Mesenchymal stem cell (in vitro differentiated cells and primary cell): ENCODE measurements at places on chromosomes 12 and 14.
A peak's percentile ranks its signal among the peaks of the same experiment; 100 is the strongest.

GRCh38 chr12:79850610-79851299, 84.1 kb downstream of the PPP1R12A start:
- DNase-seq, result no peak

DNA sequence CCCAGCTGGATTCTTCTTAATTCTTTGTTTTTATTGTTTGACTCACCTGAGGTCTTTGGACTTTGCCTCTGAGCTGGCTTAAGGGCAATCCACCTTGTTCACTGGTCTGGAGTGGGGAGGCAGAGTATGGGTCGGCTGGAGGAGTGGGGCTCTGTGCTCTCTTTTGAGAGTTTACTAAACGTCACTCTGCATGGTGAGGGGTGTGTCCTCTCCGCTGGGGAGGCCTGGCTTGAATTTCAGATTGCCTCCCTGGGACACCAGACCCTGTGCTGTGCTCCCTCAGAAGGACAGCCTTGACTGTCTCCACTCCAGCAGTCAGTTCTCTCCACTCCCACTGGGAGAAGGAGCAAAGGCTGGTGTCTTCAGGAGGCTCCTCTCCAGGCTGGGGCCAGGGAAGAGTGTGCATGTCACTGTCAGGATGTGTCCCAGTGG, 1.9 kb upstream of the MTA1 start:
- DNase-seq, result no peak

DNA sequence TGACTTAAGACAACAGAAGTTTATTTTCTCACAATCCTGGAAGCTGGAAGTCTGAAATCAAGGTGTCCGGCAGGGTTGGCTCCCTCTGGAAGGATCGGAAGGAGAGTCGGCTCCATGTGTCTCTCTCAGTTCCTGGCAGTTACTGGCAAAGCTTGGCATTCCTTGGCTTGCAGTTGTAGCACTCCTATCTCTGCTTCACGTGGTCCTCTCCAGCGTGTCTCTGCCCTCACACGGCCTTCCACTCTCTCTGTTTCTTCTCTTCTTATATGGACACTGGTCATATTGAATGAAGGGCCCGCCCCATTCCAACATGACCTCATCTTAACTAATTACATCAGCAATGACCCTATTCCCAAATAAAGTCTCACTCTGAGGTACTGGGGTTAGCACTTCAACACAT, 60.1 kb upstream of the TUNAR start:
- no peak for DNase-seq

DNA sequence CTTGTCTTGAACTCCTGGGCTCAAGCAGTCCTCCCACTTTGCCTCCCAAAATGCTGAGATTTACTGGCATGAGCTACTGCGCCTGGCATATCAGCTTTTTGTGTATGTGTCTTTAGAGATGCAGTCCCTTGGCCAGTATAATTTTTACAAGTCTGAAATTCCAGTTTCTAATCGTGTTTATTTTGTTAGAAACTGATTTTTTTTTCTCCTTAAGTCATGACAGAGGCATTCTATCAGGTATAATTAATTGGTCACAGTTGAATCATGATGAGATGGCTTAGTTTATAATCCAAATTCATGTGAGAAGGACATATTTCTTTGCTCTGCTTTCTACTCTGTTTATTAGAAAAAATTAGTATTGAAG, 98.9 kb downstream of the PCNX1 start:
- DNase-seq, result no peak

DNA sequence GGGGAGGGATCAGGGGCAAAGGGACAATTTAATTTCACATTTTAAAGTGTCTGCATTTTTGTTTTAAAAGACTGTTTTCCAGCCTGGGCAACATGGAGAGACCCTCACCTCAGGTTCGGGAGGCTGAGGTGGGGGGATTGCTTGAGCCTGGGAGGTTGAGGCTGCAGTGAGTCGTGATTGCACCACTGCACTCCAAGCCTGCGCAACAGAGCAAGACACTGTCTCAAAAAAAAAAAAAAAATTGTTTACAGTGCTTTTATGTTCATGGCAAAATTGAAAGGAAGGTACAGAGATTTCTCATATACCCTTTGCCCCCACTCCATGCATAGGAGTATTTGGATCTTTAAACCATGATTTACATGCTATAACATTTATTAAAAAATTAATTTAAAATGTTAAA, 16.4 kb upstream of the HVCN1 start:
- peak; percentile 40 for DNase-seq

DNA sequence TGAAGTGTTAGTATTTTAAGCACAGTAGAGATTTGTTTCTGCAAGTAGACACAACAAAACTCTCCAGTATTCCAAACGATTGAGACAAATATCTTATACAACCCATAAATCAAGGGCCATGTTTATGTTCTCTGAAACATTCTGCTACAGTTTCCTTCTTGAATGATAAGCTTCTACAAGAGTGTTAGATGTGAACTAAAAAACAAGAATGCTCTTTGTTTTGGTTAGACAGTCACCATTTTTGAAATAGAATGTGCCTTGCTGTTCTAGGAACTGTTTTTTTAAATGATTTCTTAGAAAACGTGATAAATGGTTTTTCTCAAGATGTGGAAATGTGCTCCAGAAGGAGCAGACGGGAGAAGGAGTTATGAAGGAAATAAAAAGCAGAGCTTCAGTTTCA, 1656.3 kb upstream of the FLRT2 start:
- DNase-seq, result peak; percentile 76

- peak; percentile 86 for DNase-seq
Observed at GRCh38 chr12:93186131-93186530, 191.6 kb upstream of the NUDT4 start.

DNA sequence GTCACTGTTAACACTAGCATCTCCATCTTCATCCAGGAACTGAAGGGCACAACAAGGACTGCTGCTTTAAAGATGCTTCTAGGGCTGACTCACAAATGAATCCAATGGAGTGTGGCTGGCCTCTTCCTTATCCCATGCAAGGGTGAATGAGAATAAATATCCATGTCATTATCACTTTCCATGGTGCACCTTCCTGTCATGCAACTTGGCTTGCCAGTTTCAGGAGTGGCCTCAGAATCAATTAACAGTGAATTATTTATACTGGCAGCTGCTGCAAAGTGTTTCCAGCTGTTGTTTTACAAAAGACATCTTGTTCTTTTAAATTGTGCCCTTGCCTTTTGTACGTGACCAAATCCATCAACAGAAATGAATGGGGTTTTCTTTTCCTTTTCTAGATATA, 499.3 kb upstream of the TMEM132C start:
- DNase-seq, result no peak

DNA sequence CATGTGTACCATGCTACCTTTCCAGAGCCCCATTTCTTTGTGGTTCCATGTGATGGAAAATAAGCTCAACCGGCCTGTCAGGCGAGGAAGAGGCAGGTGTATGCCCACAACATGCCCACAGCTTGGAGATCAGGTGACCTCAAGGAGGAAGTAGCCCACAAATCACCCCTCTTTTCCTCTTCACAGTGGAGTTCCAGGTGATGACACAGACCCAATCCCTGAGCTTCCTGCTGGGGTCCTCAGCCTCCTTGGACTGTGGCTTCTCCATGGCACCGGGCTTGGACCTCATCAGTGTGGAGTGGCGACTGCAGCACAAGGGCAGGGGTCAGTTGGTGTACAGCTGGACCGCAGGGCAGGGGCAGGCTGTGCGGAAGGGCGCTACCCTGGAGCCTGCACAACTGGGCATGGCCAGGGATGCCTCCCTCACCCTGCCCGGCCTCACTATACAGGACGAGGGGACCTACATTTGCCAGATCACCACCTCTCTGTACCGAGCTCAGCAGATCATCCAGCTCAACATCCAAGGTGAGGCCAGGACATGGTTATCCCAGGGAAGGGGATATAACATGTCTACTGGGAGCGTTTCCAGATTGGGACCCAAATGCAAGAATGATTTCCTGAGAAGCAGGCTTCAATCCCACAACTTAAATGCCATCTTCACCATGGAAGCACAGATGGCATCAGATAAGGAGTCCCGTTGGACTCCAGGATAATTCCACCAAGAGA, 5.5 kb downstream of the TAPBPL start:
- no peak for DNase-seq

- DNase-seq, result peak; percentile 69
Observed at GRCh38 chr12:71415336-71416231, 24.0 kb upstream of the LGR5 start.

DNA sequence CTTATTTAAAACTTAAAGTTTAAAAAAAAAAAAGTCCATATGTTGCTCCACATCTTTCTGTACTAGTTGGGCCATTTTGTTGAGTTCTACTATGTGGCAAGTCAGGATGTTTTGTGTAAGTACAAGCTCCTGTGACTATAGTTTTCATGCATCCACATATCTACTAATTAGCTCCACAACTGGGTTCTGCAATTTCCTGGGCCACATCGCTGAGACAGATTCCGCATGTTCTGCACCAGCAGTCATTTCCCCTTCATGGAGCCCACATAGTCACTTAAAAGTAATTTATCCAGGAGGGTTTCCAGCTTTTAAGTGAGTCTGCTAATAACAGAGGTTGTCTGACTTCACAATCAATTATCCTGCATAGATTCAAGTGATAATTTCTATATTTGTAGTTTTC, 461.4 kb downstream of the ZFP36L1 start:
- DNase-seq, result no peak
